Stimulated activated CD4-positive, alpha-beta T cell treated with anti-CD3 and anti-CD28 coated beads, Interleukin-12 subunit alpha, Interleukin-12 subunit beta, amount 100 ng/mL, for 4 hours (primary cell): ENCODE measurements at places on chromosomes 12 and 14.

DNA sequence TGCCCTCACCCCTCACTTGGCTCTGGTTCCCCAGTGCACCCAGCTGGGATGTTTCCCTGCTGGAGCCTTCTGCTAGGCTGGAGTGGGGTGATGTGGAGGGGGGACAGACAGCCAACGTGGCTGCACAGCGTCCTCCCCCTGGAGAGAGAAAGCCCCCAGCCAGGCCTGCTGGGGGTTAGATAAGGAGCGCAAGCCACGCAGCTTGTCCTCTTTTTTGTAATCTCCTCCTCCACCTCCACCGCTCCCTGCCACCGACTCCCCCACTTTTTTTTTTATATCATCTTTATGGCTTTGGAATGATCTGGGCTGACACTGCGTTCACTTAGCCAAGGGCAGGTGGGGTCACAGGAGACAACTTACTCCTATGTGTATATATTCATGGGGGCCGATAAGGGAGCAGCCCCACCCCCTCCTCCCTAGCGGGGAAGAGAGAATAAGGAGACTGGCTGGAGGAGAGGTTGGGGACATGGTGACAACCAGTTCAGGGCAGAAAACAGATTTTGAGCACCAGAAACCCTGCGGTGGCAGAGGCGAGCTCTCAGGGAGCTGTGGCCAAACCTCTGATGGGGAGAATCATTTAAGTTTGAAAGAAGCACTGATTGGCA, 169.9 kb upstream of the LHX5 start:
- no peak for DNase-seq

- DNase-seq: no peak
These were observed 150.4 kb downstream of the PPM1H start for GRCh38 chr12:62784576-62784975.

DNA sequence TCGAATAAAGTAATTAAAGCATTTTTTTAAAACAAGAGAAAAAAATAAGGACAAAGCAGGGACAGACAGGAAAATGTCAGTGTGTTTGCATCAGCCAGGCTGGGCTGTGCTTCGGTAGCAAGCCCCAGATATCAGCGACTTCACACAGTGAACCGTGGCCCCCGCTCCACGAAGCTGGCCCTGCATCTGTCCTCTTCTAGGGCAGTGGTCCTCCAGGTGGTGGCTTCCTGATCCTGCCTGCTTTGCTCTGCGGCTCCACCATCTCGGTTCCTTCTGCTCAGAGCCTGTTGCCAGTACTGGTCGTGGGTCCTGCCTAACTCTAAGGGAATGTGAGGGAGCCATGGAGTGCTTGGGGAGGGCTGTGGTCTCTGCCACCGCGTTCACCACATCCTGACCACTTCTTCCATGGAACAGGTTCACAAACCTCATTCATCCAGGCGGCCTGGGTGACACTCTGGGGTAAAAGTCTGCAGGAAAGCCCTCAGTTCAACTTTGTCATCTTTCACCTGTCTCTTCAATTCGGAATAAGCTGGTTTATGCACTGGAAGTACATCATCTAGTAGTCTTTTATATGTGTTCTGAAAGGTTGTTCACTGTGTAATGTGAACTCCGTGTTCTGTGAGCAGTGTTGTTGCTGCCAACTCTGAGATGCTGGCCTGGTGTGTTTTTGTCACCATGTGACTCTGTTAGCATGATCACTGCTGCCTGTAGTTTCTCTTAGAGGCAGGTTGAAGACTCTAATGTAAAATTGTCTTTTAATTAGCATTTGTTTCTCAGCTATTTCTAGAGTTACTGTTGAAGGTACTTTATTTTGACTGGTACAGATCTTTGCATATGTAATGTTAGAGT, 47.9 kb downstream of the ANKRD9 start:
- DNase-seq: no peak

- DNase-seq: no peak
These were observed 59.0 kb upstream of the ANP32D start for GRCh38 chr12:48413388-48413787.

DNA sequence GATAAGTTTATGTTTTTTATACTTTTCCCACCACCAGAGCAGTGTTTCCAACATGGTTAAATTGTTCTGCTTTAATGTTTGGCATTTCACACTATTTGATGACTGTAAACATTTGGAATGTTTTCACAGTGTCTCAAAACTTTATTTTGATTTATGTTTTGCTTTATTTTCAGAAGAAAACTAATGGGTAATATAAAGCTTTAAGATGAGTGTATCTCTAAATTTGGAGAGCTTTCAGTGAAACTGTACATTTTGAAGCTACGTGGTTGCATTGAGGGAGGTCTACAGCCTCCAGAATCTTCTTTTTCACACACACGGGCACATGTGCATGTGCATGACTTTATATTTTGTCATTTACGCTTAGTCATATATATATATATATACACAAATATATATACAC, 10.7 kb downstream of the BICD1 start:
- DNase-seq: no peak

- DNase-seq: peak; percentile 51
These were observed 841 bp downstream of the CALM1 start for GRCh38 chr14:90397425-90398314.

DNA sequence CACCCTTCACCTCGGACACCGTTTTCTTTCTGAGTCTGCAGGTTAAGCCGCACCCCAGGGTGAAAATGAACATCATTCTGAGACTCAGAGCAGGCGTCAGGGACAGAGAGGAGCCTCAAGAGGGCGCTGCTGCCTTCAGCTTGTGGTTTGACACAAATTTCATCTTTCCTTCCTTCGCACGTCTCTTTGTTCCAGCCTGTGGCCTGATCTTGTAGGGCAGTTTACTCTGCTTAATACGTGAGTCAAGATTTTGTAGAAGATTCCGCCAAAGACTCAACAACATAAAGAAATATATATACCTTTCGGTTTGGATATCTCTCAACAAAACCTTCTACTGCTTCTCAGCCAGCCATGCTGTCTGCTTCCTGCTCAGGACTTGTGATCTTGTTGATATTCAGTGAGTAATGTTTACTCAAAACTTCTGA, 329.3 kb upstream of the OR4E1 start:
- DNase-seq: peak; percentile 62

DNA sequence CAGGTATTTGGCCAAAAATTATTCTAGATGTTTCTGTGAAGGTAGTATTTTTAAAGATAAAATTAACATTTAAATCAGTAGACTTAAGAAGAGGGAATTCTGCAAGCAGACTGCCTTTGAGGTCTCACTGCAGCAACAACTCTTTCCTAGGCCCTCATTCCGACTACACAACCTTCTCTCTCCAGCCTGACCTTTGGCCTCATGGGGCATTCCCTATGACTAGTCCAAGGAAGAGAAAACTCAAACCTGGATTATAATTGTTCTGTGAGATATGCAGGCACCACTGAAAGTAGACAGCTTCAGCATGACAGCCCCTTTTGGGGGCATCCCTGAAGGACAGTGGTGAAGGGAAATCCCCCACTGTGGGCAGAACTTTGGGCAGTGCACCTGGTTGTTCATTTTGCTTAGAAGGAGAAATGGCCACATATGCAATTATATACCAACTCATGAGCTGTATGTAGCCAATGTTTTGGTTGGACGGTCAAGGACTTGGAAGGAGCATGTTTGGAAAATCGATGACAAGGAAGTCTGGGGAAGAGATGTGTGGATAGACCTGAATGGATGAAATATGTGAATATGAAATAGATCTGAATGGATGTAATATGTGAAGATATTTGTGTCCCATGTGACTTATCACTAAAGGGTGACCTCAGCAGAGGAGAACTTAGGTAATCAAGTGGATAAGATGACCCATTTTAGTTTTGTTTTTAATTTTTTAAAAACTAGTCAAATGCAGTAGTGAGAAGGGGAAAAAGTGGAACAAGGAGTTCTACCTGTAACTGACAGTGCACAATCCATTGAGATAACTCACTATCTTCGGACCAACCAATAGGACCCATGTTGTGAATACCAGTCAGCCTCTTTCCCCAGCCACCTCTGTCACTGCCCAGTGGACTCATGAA, 233.3 kb upstream of the FOXN3 start:
- no peak for DNase-seq

GRCh38 chr12:93139028-93139665, 210.1 kb upstream of the EEA1 start:
- no peak for DNase-seq

DNA sequence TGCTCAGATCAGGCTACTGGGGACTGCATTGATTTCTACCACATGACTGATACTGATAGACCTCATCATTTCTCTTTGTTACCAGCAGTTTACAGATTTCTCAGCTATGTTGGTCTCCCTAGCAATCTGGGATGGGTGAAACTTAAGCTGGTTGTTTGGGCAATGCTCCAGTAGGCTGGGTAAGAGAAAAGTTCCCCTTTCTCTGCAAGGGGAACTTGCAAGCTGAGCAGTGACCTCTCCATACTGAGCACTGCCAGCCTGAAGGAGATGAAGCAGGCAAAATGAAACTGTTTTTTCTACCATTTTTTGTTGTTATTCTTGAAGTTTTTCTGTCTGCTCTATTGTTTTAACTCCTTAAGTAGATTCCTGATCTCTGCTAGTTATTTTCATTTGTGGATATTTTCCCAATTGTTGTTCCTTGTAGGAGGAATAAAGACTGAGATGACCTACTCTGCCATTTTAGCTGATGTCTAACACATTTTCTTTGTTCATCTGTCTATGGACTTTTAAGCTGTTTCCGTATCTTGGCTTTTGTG, 1.3 kb upstream of the OR4M1 start:
- DNase-seq: no peak

DNA sequence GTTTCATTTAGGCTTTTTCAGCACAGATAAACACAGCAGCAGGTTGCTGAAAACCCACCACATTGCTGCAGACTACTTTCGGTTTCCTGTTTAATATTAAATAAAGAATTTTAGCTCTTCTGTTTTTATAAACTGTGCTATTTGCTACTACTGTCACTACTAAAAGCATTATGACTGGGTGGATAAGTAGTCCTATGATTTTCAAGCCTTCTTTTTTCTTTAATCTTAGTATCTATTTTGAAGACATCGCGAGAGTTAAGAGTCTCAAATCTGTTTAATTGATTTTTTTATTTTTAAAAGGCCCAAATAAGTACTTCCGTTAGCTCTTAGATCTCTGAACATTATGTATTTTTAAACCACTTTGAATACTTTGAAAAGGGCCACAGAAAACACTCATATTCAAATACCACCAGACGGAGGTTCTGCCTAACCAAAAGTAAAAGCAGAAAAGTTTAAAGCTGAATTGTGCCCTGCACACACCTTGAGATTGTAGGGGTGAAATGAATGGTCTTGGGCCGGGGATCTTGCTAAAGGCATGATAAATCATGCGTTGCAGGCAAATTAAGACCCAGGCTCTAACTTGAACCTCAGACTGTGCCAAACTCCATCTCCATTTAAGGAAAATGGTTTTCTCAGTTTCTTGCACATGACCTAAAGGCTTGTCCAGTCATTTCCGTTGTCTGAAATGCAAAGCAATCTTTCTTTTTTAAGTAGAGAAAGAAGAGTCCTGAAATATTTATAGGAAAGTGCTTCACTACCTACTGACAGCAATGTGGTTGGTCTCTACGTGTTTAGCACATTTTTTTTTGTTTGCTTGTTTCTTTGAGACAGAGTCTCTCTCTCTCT, 13.6 kb upstream of the FOXN3 start:
- no peak for DNase-seq

DNA sequence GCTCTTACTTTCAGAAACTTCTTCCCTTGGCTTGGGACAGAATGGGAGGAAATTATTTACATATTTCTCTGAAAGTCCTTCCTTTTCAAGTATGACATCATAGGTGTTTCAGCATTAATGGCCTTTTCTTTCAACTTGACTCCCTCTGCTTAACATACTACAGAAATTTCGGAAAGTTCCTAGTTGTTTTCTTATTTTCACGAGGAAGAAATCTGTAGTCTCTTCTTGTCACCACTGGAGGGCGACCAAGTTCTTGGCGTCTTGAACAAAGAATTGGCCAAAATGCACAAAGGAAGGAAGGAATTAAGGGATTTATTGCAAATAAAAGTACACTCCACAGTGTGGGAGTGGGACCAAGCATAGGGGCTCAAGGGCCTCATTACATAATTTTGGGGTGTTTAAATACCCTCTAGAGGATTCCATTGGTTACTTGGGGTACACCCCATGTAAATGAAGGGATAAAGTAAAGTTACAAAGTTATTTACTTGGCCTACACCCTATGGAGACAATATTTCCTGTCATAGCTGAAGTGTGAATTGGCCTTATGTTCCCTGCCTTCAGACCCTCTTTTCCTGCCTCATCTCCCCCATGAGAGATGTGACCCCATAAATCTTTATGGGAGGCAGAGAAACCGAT, 70.4 kb downstream of the RPL10L start:
- DNase-seq: no peak

GRCh38 chr12:5632453-5632852, 200.5 kb downstream of the NTF3 start:
- DNase-seq: no peak

GRCh38 chr12:68572661-68573060, 38.0 kb upstream of the RAP1B start:
- DNase-seq: no peak

DNA sequence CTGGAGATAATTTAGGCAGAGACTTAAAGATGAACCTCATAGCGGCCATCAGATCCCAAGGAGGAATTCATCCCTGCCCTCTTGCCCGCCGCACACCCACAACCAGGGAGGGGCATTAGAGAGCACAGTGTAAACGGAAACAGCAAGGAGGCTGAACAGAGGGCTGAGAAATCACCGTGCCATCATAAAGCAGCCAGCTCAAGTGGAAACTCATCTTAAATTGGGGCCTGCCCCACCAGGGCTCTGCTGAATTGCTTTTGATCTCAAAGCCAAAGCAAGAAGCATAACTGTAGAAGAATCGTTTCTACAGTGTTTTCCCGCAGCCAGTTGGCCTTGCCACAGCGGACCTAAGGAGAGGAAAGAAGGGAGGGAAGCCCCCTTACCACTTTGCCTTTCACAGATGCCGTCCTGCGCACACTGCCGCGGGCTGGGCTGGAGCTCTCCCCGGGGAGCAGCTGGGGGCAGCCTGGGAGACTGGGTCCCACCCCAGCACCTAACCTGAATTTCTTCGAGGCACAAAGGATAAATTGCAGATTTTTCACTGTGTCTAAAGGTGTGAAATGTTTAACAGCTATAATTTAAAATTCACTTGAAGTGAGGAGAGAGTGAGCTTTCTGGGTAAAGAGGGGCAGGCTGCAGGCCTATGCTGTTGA, 51.8 kb upstream of the MMP17 start:
- DNase-seq: no peak

DNA sequence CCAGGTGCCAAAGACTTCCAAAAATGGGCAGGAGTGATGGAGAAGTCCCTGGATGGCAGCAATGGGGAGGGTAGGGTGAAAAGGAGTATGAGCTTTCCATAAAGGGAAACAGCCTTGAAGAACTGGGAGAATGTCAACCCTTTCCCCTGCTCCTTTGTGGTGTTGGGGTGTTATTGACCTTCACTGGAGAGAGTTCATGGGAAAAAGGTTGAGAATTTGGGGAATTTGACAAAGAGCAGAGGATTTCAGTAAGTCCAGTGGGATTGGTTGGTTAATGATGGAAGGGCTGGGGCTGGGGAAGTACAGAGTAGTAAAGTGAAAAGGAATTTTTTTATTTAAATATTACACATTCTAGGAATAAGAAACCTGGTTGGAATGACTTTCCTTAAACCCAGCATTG, 116.6 kb downstream of the ERC1 start:
- DNase-seq: no peak

GRCh38 chr12:12720672-12721161, 3.5 kb downstream of the CDKN1B start:
- no peak for DNase-seq
